HS-5 (cell line): ENCODE measurements at places on chromosomes 13 and 19.

GRCh38 chr13:90738881-90739280 is 608.6 kb upstream of the MIR17HG start:
- DNase-seq: no peak

GRCh38 chr19:19342086-19343015 is 21.7 kb downstream of the MAU2 start:
- no peak for DNase-seq

GRCh38 chr19:54517483-54517882 is 14.9 kb downstream of the LAIR2 start:
- no peak for DNase-seq

- no peak for DNase-seq
Measured at GRCh38 chr19:23539499-23539898, 144.2 kb upstream of the ZNF91 start.
